ENCODE measurements at places on chromosomes 7 and 10.

GRCh38 chr10:23826421-23826820 is 382.5 kb upstream of the KIAA1217 start:
- no peak for DNase-seq

GRCh38 chr7:8363407-8364015 is 69.9 kb upstream of the NXPH1 start:
- no peak for DNase-seq

DNA sequence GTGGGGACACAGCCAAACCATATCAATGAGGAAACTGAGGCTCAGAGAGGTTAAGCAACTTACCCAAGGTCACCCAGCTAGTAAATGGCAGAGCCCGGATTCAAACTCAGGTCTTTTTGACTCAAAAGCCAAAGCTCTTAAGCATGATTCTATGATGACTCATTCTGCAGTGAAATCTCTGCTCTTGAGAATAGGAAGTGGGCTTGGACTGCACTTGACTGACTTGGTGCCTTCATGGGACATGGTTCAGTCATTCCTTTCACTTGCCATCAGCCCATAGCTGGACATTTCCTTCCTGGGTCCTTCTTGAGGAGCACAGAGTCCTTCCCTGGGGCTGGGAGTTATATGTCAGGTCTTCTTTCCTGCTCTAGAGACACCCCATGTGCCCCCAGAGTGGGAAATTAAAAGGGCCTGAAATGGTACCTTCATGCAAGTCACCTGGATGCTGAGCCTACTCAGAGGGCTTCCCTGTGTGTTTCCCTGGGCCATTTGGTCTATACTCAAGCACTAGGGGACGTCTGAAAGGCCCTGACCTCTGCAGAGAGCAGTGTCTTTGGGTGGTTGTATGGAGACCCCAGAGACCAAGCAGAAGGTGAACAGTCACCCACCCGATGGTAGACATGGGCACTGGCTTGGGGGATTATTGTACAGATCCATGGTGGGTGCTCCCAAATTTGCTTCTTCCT is 62.4 kb upstream of the SDK1 start:
- DNase-seq = no peak

DNA sequence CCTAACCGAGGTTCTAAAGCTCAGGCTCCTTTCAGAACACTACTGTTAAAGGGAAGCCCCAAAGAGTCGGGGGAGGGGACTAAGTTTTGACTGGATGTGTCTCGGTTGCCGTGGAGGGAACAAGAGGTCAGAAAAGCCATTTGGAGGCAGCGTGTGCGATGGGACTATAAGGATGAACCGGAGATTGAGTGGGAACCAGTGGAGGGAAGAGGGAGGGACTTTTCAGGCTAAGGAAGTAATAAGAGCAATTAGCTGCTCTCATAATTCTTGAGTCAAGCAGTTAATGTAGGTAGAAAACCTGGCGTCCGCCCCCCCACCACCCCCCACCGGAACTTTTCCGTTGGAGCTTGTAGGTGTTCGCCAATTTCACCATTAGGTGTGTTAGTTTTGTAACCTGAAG is 491 bp upstream of the AKAP9 start:
- peak; percentile 28 for DNase-seq

DNA sequence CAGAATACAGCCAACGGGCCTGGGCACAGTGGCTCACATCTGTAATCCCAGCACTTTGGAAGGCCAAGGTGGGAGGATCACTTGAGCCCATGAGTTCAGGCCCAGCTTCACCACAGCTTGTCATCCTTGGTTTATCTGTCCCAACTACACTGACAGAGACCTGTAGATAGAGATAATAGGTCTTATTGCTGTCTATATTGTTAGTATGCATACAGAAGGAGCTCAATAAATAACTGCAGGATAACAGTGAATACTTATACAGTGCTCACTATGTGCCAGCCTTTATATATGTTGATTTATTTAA is 1.3 kb downstream of the CNPY4 start:
- no peak for DNase-seq

All from frontal cortex (tissue), 4 donors.